Keratinocyte (primary cell): ENCODE measurements at places on chromosomes 11 and 22. TPM values are rescaled to one million over a fixed set of nuclear protein-coding genes. Genes with fewer than 3 reads are reported as not detected.

The C11orf42 gene
- polyA plus RNA-seq: not detected in 3 replicates

The USP35 gene
- 4.8 to 8.4 TPM (median 5.0 TPM) in 3 replicates for polyA plus RNA-seq

The TSPAN18 gene
- not detected in 3 replicates for polyA plus RNA-seq

The TSSK2 gene
- polyA plus RNA-seq: not detected in 3 replicates

The C11orf65 gene
- 0.34 to 0.83 TPM (median 0.46 TPM) in 3 replicates for polyA plus RNA-seq

The CD82 gene
- polyA plus RNA-seq: 118 to 209 TPM (median 204 TPM) in 3 replicates

The NDUFS3 gene
- polyA plus RNA-seq: 102 to 119 TPM (median 107 TPM) in 3 replicates

The NPAS4 gene
- polyA plus RNA-seq: 0.03 TPM in 1 of 3 replicates, not detected in the others

The MRGPRX4 gene
- 0.05 to 0.18 TPM (median 0.08 TPM) in 3 replicates for polyA plus RNA-seq

The RRAS2 gene
- 52.2 to 99.3 TPM (median 54.4 TPM) in 3 replicates for polyA plus RNA-seq

The APOA4 gene
- not detected in 3 replicates for polyA plus RNA-seq

The XKR3 gene
- polyA plus RNA-seq: not detected in 3 replicates

The GLB1L2 gene
- 4.0 to 5.1 TPM (median 4.3 TPM) in 3 replicates for polyA plus RNA-seq

The BEST1 gene
- 0.02 to 0.28 TPM (median 0.13 TPM) in 3 replicates for polyA plus RNA-seq

The ELF5 gene
- polyA plus RNA-seq: not detected in 3 replicates

The SLC22A12 gene
- polyA plus RNA-seq: not detected in 3 replicates

The IFTAP gene
- polyA plus RNA-seq: 13.0 to 22.8 TPM (median 13.5 TPM) in 3 replicates

The B4GALNT4 gene
- 7.3 to 11.5 TPM (median 8.1 TPM) in 3 replicates for polyA plus RNA-seq

The DEUP1 gene
- 0.03 to 0.12 TPM in 2 of 3 replicates, not detected in the other for polyA plus RNA-seq

The FGF19 gene
- 0.08 to 0.12 TPM in 2 of 3 replicates, not detected in the other for polyA plus RNA-seq

The DBX1 gene
- polyA plus RNA-seq: not detected in 3 replicates

The CRELD2 gene
- polyA plus RNA-seq: 26.0 to 51.4 TPM (median 33.5 TPM) in 3 replicates

The TNNT3 gene
- polyA plus RNA-seq: 0.09 TPM in 1 of 3 replicates, not detected in the others

The OOSP3 gene
- 0.09 to 0.14 TPM in 2 of 3 replicates, not detected in the other for polyA plus RNA-seq

The ZFP91 gene
- 30.1 to 45.6 TPM (median 34.0 TPM) in 3 replicates for polyA plus RNA-seq

The OOSP1 gene
- polyA plus RNA-seq: not detected in 3 replicates

The VPS51 gene
- 28.8 to 64.0 TPM (median 43.1 TPM) in 3 replicates for polyA plus RNA-seq

The ATM gene
- 18.6 to 28.5 TPM (median 21.5 TPM) in 3 replicates for polyA plus RNA-seq

The MAML2 gene
- polyA plus RNA-seq: 4.2 to 7.4 TPM (median 4.2 TPM) in 3 replicates

The CAPRIN1 gene
- polyA plus RNA-seq: 169 to 207 TPM (median 205 TPM) in 3 replicates

The TCN2 gene
- polyA plus RNA-seq: 0.88 to 1.2 TPM (median 1.2 TPM) in 3 replicates

The LGALS12 gene
- not detected in 3 replicates for polyA plus RNA-seq

The GANAB gene
- 153 to 211 TPM (median 176 TPM) in 3 replicates for polyA plus RNA-seq

The GRAP2 gene
- 0.04 TPM in 1 of 3 replicates, not detected in the others for polyA plus RNA-seq

The FGF3 gene
- polyA plus RNA-seq: not detected in 3 replicates

The KCNE3 gene
- not detected in 3 replicates for polyA plus RNA-seq

The NNMT gene
- polyA plus RNA-seq: 0.13 to 0.58 TPM (median 0.16 TPM) in 3 replicates

The CRYBB1 gene
- polyA plus RNA-seq: not detected in 3 replicates

The CASP1 gene
- polyA plus RNA-seq: 30.7 to 69.1 TPM (median 56.0 TPM) in 3 replicates

The OR5I1 gene
- not detected in 3 replicates for polyA plus RNA-seq

The HTR3A gene
- polyA plus RNA-seq: not detected in 3 replicates

The MMP1 gene
- 81.5 to 158 TPM (median 107 TPM) in 3 replicates for polyA plus RNA-seq

The SLC22A8 gene
- not detected in 3 replicates for polyA plus RNA-seq

The NDUFC2 gene
- 132 to 150 TPM (median 150 TPM) in 3 replicates for polyA plus RNA-seq
